ENCODE measurements at places on chromosomes 7 and 10.
A peak's percentile ranks its signal among the peaks of the same experiment; 100 is the strongest.

DNA sequence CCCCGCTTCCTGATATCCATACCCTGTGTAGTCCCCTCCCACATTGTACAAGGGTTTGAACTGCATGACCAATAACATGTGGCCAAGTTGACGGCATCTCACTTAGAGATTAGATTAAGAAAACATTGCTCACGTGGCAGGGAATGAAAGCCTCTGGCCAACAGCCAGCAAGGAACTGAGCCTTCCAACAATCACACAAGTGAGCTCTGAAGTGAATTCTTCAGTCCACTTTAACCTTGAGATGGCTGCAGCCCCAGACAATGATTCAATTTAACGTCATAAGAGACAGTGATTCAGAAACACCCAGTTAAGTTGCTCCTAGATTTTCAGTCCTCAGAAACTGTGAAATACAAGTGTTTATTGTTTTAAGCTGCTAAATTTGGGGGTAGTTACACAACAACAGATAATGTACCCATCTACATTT lies 165.9 kb upstream of the PLXNA4 start:
- no peak for DNase-seq

DNA sequence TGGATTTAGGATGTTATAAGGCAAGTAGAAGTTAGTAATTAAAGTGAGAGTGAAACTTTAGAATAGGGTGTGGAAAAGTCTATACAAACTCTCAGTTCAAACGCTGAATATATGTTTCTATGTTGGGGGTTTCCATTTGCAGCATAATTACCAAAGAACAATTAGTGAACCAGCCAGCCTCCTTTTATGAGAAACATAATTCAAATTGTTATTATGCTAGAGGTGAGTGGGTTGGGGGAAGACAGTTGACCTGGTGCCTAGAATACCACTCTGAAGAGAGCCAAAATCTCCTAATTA lies 435.8 kb downstream of the MDFIC start:
- no peak for DNase-seq

GRCh38 chr7:107463139-107464078 lies 6.4 kb upstream of the GPR22 start:
- DNase-seq = peak; percentile 53

- DNase-seq = no peak
These were observed 88.2 kb upstream of the IMMP2L start for GRCh38 chr7:111650456-111650999.

- DNase-seq = no peak
These were observed 113.2 kb downstream of the NRBF2 start for GRCh38 chr10:63246356-63246755.

All from posterior cingulate gyrus (tissue), 11 donors.